Endothelial cell of coronary artery (primary cell): ENCODE measurements at places on chromosomes 12 and 14. TPM values are rescaled to one million over a fixed set of nuclear protein-coding genes. Genes with fewer than 3 reads are reported as not detected.

The SERPINA9 gene
- 0.09 TPM in 1 of 2 replicates, not detected in the other for total RNA-seq

The DMAC2L gene
- total RNA-seq = 4.3 and 6.1 TPM in 2 replicates

The PRB4 gene
- not detected in 2 replicates for total RNA-seq

The ACVR1B gene
- 12.9 and 20.0 TPM in 2 replicates for total RNA-seq

The RIMBP2 gene
- total RNA-seq = not detected in 2 replicates

The SPTB gene
- under 0.01 TPM in 1 of 2 replicates, not detected in the other for total RNA-seq

The CFL2 gene
- total RNA-seq = 39.6 and 43.0 TPM in 2 replicates
